Activated CD4-positive, alpha-beta T cell treated with anti-CD3 and anti-CD28 coated beads for 1 hour (primary cell): ENCODE measurements at places on chromosomes 16 and 17.

DNA sequence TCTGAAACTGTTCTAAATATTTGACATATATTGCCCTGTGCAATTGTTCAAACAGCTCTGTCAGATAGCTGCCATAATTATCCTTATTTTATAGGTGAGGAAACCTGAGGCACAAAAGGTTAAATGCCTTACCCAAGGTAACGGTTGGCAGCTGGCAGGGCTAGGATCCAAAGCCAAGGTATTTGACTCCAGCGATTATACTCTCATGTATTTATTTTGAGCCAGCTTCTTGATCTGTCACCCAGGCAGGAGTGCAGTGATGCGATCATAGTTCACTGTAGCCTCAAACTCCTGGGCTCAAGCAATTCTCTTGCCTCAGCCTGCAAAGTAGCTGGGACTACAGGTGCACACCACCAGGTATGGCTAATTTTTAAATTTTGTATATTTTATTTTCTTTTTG is 7.2 kb downstream of the ENO3 start:
- no peak for DNase-seq

DNA sequence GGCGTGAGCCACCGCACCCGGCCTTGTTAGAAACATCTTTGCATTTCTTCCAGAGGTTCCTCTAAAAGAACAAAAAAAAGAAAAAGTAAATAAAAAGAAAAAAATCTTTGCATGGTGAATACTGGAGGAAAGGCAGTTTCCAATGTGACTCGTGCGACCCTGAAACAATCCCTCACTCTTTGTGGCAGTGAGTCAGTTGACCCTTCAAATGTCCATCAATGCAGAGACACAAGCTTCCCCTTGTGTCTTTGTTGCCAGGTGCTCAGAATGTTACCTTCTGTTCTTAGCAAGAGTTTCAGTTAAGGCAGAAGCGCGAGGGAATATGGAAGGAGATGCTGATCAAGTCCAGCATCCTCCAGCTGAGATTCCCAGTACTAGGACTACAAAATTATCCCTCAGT is 16.4 kb downstream of the CACNG4 start:
- no peak for DNase-seq

DNA sequence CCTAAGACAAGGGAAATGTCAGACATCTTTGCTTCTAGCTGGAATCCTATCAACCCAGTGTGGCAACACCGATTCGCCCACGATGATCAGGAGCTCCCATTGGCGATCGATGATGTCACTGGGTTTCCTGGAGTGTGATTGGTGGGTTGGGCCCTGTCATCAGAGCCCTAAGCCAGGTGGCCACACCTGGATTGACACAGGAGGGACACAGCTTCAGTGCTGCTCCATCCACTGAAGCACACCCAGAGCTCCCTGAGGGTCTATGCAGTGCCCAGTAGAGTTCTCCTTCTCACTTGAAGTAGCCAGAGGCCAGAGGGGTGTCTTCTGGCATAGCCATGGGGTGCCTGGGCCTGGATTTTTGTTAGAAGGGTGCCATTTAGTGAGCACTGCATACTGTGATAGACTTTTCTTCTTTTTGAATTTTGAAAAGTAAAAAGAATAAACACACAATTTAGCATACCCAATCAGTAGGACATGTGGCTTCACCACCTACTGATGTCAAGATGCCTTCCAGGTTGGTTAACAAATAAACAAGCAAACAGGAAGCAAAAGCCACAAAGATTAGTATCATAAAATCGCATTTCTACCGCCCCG is 77.6 kb downstream of the CMIP start:
- DNase-seq = no peak

DNA sequence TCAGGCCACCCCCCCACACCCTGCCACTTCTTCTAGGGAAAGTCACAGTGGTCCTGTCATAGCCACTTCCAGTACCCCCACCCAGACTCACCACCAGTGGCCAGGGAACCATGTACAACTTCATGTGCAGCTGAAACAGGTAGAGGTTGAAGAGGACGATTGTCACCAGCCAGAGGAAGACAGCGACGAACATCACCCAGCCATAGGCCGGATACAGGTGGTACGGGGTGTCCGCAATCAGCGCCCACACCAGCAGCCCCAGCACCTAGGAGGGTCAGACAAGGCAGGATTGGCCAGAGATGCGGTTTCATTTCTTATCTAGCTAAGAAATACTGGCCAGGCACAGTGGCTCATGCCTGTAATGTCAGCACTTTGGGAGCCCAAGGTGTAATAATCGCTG is 16.7 kb downstream of the ARL2BP start:
- DNase-seq = no peak

GRCh38 chr16:31365131-31365865 is 10.3 kb downstream of the ITGAX start:
- DNase-seq = no peak

- no peak for DNase-seq
Measured at GRCh38 chr17:13016881-13017654, 759 bp downstream of the ELAC2 start.

DNA sequence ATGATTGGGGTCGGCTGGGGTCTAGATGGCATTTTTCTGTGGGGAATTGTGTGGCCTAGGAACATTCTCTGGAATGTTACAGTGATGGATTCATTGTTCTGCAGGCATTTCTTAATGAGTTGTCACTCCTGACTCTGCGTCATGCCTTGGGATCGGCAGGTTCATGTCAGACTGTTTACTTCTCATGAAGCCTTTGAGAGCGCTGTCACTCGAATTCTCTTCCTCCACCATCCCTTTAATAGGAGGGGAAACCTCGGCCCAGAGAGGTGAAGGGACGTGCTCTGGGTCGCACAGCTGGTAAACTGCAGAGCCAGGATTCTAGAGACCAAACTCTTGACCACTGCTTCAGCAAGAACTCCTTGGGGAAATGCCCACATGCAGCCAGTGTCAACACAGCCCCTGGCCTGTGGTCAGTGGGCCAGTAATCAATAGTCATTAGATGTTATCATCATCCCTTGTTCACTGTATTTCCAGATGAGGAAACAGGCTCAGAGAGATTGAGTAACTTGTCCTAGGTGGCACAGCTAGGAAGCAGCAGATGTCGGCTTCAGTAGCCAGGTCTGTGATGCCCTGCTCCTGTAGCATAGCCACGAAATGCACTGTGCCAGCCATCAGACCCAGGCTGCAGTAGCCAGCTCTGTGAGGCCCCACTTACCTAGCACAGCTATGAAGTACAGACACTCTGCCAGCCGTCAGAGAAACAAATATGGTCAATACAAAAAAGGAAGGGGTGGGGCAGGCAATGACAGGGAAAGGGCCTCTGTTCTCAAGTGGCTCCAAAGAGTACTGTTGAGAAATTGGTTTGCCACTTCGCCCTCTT is 259.0 kb downstream of the CPPED1 start:
- no peak for DNase-seq

DNA sequence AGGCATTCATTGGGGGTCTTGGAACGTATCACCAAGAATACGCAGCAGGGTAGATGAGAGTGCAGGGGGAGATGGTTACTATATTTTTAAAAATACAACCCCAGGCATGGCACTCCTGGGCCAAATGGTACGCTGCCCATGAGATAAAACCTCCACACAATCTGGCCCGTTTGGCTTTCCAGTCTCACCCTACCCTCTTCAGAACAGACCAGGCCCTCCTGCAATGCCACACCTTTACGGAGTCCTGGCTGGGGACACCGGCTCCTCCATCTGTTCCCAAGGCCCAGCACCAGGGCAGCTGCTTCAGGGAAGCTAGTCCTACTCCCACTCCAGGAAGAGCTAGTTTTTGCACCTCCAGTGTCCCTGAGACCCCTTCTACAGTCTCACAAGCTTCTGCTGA is 24.4 kb downstream of the SNN start:
- DNase-seq = no peak

- peak; percentile 21 for DNase-seq
Measured at GRCh38 chr16:30491744-30492308, 19.3 kb downstream of the ITGAL start.

DNA sequence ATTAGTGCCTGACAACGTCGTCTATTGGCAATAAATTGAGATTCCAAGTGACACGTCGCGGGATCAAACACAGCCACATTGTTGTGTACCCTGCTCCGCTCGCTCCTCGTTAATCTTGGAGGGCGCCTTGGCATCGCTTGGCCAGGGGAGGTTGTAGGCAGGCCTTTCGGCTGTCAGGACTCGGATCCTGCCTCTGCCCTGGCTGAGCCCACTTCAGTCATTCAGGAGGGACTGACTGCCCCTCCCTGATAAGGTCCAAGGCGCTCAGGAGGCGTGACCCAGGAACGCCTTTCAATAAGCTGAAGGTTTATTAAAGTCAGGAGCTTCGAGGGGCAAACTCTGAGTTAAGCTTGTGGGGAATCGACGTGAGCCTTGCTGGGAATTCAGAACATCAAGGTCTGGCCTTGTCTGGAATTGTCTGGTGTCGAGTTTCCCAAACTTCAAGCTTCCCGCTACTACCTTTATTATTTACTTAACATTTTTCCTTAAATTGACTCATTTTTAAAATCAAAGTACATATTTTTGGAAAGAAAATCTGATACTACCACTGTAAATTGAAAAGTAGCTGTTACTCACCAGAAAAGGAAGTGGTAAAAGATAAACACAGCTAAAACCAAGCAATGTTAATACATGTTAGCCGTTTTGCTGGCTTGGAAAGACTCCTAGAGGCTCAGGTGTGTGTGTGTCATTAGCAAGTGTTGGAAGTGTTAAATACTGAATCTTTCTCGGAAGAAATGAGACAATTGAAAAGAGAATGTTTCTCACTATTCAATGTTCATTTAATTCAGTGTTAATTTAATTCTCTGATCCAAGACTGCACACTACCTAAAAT is 5.3 kb upstream of the IRX3 start:
- DNase-seq = no peak

GRCh38 chr16:19400711-19401110 is 17.0 kb upstream of the TMC5 start:
- DNase-seq = no peak

- no peak for DNase-seq
Measured at GRCh38 chr16:84319146-84319760, 24.6 kb downstream of the WFDC1 start.

- DNase-seq = no peak
Measured at GRCh38 chr17:42198897-42199296, 4.6 kb upstream of the GHDC start.

- DNase-seq = no peak
Measured at GRCh38 chr17:33572615-33573014, 279.5 kb upstream of the ASIC2 start.

GRCh38 chr17:56592487-56593085 is 913 bp upstream of the NOG start:
- peak; percentile 60 for DNase-seq

- DNase-seq = no peak
Measured at GRCh38 chr16:10598157-10598556, 17.8 kb upstream of the EMP2 start.
